ENCODE measurements at places on chromosomes 3 and 15.

DNA sequence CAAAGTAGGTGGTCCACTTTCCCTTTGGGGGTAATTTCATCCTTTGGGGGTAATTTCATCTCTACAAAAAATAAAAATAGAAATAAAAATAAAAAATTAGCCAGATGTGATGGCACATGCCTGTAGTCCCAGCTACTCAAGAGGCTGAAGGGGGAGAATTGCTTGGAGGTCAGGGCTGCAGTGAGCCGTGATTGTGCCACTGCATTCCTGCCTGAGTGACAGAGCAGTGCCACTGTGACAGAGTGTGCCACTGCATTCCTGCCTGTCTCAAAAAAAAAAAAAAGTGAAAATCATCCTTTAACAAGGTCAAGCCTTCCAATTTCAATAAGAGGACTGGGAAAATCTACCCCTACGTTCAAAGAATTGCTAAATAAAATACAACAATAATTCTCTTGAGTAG is 22.8 kb downstream of the SERP1 start:
- no peak for DNase-seq

GRCh38 chr3:33787328-33788009 is 11.0 kb upstream of the PDCD6IP start:
- no peak for DNase-seq

DNA sequence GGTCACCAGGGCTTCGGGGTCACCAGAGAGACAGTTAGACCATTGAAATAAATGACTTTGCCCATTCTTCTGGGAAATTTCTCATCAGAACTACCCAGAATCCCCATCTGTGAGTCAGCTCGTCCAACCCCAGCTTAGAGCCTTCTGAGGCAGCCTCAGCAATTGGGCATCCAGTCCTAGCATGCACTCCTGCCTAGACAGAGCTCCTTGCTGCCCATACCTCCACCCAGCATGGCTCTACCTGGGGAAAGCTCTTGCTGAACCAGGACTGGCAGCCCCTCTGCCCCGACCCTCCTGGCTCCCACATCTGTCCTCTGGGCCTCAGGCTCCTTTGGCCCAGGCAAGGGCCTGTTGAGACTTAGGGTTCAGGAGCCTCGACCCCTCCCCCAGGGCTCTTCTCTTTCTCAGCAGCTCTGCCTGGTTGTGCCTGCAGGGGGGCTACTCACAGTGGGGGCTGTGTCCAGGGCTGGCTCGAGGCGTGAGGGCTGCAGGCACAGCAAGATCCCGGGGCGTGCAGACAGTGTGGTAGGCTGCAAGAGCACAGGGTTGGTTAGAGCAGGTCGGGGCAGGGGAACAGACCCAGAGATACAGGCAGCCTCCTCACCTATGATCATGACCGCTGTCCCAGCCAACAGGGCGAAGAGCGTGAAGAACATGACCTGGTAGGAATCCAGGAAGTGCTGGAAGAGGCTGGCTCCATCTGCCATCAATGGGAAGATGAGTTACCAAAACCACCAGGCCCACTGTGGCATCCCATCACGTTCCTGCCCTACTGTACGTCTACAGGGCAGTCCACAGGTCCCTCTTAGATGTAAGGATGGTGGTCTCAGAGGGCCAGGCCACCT is 101.3 kb downstream of the NUP210 start:
- DNase-seq, result no peak

DNA sequence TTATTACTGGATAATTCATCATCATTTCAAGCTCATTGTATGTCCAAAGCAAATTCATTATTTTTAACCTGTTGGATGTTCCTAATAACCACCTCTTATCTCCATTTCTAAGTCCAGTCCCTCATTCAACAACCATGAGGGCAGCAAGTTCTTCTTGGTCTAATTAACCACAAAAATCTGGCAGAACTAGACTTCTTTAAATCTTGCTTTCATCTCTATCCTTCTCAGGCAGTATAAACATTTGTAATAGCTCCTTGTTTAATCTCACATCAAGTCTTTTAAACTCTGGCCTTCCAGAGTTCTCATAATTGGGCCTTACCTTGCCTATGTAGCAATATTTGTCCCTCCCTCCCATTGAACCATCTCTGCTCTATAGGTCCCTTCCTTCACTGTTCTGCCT is 17.0 kb upstream of the GHSR start:
- DNase-seq, result no peak

DNA sequence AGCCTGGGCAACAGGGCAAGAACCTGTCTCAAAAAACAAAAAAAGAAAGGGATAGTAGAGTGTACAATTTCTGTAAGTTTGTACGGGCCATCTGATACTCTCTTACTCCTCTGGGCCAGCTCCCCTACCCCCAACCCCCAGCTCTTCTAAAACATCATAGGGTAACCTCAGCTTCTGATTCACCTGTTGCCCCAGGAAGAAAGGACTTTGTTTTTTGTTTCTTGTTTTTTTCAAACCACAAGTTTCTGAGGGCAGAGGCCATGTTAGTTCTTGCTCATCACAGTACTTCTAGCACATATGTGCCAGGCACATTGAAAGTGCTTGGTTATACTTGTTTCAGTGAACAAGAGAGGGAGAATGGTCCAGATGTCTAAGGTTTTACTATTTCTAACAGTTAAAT is 20.2 kb downstream of the ATOSA start:
- DNase-seq, result no peak

GRCh38 chr3:115822579-115822978 is 199.3 kb downstream of the GAP43 start:
- no peak for DNase-seq

DNA sequence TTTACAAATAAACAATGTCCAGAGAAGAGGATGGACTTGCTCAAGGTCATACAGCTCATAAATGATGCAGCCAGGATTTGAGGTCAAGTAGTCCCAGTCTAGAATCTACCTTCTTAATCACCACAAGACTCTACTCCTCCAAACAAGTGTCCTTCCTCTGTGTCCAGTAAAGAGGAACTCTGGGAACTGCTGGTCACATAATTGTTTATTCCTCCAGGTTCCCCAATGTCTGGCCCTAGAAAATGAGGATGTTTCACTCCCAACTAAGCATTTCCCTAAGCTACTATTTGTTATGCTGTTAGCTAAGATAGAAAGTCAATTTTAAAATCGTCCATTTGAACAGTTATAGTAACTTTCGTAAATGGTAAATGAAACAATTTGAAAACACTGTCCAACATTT is 192.4 kb downstream of the FHIT start:
- no peak for DNase-seq

- no peak for DNase-seq
Measured at GRCh38 chr15:26355472-26356074, 417.3 kb downstream of the GABRB3 start.

- DNase-seq, result no peak
Measured at GRCh38 chr3:51975852-51976549, 1.1 kb downstream of the ABHD14A start.

DNA sequence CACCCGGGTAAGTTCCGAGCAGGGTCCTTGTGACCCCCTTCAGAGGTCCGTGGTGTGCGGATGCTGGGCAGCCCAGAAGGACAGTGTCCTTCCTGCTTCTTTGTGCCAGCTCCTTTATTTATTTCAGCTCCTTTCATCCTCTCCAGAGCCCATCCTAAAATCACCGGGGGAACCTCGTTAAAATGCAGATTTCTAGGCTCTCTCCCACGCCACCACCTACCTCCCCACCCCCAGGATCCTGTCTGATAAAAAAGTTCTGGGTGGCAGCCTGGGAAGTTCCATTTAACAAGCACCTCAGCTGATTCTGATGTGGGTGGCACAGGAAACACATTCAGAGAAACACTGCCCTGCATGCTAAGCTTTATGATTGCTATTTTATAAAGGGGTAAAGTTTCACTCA is 12.5 kb upstream of the IGF1R start:
- DNase-seq, result no peak

GRCh38 chr15:77630956-77631744 is 1.6 kb downstream of the LINGO1 start:
- no peak for DNase-seq
